A673 (cell line): ENCODE measurements at places on chromosomes 3 and 15.

GRCh38 chr15:72934921-72935320, 117.3 kb upstream of the NEO1 start:
- H3K36me3 ChIP-seq = no peaks in the 10 kb centered on the region
- no peak overlapping the region for H3K27ac ChIP-seq
- H3K27me3 ChIP-seq = peaks cover 36% of the 10 kb centered on the region
- no peak overlapping the region for H3K4me3 ChIP-seq
- DNase-seq = no peak

DNA sequence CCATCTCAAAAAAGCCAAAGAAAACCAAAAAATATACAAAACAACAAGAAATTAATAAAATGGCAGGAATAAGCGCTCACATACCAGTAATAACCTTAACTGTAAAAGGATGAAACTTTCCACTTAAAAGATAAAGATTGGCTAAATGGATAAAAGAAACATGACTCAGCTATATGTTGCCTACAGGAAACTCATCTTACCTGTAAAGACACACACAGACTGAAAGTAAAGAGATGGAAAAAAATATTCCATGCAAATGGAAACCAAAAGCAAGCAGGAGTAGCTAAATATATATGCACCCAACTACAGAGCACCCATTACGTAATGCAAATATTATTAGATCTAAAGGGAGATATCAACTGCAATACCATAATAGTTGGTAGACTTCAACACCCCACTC, 49.7 kb downstream of the ADAM10 start:
- no peak for DNase-seq
- H3K27ac ChIP-seq = no peak overlapping the region
- no peaks in the 10 kb centered on the region for H3K27me3 ChIP-seq
- H3K36me3 ChIP-seq = peaks cover 10% of the 10 kb centered on the region
- H3K4me1 ChIP-seq = peaks cover 7% of the 10 kb centered on the region

- H3K4me1 ChIP-seq = no peaks in the 10 kb centered on the region
- no peak overlapping the region for H3K4me3 ChIP-seq
- H3K36me3 ChIP-seq = no peaks in the 10 kb centered on the region
- no peak for DNase-seq
- no peak overlapping the region for H3K27ac ChIP-seq
Measured at GRCh38 chr3:194032828-194033435, 103.0 kb upstream of the HES1 start.

DNA sequence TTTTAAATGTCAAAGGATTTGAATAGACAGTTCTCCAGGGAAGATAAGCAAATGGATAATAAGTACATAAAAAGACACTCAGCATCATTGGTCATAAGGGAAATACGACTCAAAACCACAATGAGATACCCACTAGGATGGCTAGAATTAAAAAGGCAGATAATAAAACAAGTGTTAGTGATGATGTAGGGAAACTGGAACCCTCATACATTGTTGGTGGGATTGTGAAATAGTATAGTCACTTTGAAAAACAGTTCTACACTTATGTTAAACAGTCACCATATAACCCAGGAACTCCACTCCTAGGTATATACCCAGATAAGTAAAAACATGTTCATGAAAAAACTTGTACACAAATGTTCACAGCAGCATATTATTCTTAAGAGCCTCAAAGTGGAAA, 72.5 kb downstream of the GPR156 start:
- no peak overlapping the region for H3K4me3 ChIP-seq
- no peaks in the 10 kb centered on the region for H3K27me3 ChIP-seq
- H3K4me1 ChIP-seq = peaks cover 37% of the 10 kb centered on the region
- H3K36me3 ChIP-seq = no peaks in the 10 kb centered on the region
- no peak overlapping the region for H3K27ac ChIP-seq
- no peak for DNase-seq

DNA sequence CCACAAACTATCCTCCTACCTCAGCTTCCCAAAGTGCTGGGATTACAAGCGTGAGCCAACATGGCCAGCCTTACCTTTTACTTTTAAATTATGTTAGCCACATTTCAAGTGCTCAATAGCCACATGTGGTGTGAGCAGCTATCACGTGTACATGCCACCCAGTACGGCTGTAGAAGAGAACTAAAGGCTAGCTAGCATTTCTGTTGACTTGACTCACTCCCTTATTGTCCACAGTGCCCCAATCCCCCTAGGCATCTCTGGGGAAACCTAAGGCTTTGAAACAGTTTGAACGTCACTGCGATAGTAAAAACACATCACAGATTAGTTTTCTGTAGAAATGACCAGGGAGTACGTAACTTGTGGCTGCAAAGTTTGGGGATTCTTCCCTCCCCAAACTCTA, 12.0 kb downstream of the C15orf40 start:
- H3K4me3 ChIP-seq = no peak overlapping the region
- H3K4me1 ChIP-seq = peaks cover 3% of the 10 kb centered on the region
- no peak overlapping the region for H3K27ac ChIP-seq
- no peaks in the 10 kb centered on the region for H3K36me3 ChIP-seq

- peaks cover 34% of the 10 kb centered on the region for H3K4me1 ChIP-seq
- peaks cover 6% of the 10 kb centered on the region for H3K36me3 ChIP-seq
- H3K27me3 ChIP-seq = no peaks in the 10 kb centered on the region
- H3K27ac ChIP-seq = no peak overlapping the region
- DNase-seq = no peak
Measured at GRCh38 chr3:105866656-105867653, 1.9 kb downstream of the CBLB start.

DNA sequence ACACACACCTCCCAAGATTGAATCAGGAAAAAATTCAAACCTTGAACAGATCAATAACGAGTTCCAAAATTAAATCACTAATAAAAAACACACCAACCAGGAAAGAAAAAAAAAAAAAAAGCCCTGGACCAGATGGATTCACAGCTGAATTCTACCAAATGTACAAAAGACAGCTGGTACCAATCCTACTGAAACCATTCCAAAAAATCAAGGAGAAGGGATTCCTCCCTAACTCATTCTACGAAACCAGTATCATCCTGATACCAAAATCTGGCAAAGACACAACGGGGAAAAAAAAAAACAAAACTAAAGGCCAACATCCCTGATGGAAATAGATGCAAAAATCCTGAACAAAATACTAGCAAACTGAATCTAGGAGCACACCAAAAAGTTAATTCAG, 54.4 kb upstream of the SLC12A8 start:
- no peak overlapping the region for H3K4me3 ChIP-seq
- no peaks in the 10 kb centered on the region for H3K36me3 ChIP-seq
- H3K27me3 ChIP-seq = no peaks in the 10 kb centered on the region
- H3K4me1 ChIP-seq = peaks cover 5% of the 10 kb centered on the region

DNA sequence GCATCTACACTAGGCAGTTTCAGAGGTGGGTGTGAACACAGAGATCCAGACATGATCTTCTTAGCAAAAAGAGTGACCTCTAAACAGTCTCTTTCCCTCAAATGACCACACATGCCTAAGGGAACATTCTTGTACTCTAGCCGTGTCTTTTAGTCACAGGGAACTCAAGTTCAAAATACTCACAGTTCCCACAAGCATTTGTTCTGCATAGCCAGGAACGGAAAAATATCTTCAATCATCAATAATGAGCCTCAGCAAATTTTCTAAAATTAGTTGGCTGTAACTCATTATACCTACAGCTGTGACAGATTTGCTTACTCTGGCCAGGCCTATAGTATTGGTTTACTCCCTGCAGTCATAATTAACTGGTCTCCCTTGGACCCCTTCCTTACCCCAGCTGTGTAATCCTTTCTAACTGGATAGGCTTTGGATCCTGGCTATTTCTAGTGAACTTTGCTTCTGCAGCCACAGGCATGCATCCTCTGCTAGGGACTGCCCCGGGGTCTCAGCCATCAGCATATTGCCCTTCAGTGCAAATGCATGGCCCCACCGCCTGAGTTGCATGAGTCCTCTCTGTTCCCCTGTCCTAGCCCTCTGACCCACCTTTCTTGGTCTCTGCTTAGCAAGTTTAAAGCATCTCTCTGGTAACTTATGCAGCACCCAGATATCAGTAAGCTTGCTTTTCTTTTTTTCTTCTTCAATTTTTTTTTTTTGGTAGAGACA, 56.0 kb upstream of the HACD2 start:
- no peak for DNase-seq
- H3K36me3 ChIP-seq = no peaks in the 10 kb centered on the region
- H3K4me3 ChIP-seq = no peak overlapping the region
- H3K4me1 ChIP-seq = peaks cover 7% of the 10 kb centered on the region

DNA sequence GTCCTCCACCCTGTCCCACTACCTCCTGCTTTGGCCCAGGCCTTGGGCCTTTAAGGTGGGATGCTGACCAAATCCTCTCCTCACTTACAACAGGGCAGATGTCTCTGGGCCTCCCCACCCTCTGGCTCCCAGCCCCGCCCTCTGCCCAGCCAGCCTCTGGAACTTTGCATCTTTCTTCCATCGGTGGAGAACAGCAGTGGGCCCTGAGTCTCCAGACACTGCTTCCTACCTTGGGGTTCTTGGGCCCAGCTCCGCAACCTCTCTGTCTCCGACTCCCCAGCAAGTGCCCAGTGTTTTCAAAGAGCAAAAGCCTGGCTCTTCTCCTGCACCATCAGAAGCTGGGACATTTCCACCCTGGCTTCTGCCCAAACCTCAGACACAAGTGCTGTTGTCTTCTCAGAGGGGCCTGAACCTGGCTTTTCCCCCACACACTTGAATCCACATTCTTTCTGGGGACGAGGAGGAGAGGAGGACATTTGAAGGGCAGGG, 33.1 kb downstream of the MRAS start:
- H3K36me3 ChIP-seq = no peaks in the 10 kb centered on the region
- no peak overlapping the region for H3K27ac ChIP-seq
- no peak overlapping the region for H3K4me3 ChIP-seq
- DNase-seq = no peak

- H3K36me3 ChIP-seq = no peaks in the 10 kb centered on the region
- DNase-seq = no peak
- H3K27me3 ChIP-seq = no peaks in the 10 kb centered on the region
- H3K27ac ChIP-seq = no peak overlapping the region
- H3K4me3 ChIP-seq = no peak overlapping the region
Measured at GRCh38 chr3:139117136-139117675, 72.5 kb upstream of the PRR23C start.

DNA sequence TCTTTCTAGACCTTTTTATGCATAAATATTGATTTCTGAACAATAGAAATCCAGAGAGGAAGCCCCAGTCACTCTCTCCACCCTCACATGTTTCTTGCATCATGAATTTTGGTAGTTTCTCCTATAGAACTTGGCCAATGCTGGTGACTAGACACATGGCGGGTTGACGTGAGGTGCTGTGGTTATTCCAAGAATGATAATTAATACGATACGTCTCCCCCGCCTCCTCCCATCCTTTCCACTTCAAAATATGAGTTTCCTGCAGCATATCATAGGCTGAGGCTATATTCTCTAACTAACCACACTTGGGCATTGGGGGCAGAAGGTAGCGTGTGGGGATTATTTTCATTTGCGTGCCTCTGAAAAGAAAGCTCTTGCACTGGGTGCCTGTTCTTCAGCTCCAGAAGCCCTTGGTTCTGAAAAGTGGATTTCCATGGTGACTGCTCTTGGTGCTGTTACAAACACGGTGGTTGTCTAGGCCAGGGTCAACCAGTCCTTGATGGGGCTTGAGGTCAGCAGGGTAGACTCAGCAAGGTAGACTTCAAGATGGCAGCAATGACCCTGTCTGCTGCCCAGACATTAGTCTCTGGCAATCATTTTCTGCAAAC, 5.3 kb downstream of the TNFSF10 start:
- no peaks in the 10 kb centered on the region for H3K4me1 ChIP-seq
- no peaks in the 10 kb centered on the region for H3K27me3 ChIP-seq
- H3K27ac ChIP-seq = no peak overlapping the region
- no peaks in the 10 kb centered on the region for H3K36me3 ChIP-seq

- H3K27me3 ChIP-seq = no peaks in the 10 kb centered on the region
- H3K27ac ChIP-seq = no peak overlapping the region
- no peak overlapping the region for H3K4me3 ChIP-seq
- DNase-seq = no peak
Measured at GRCh38 chr15:99385865-99386264, 134.6 kb downstream of the LRRC28 start.

DNA sequence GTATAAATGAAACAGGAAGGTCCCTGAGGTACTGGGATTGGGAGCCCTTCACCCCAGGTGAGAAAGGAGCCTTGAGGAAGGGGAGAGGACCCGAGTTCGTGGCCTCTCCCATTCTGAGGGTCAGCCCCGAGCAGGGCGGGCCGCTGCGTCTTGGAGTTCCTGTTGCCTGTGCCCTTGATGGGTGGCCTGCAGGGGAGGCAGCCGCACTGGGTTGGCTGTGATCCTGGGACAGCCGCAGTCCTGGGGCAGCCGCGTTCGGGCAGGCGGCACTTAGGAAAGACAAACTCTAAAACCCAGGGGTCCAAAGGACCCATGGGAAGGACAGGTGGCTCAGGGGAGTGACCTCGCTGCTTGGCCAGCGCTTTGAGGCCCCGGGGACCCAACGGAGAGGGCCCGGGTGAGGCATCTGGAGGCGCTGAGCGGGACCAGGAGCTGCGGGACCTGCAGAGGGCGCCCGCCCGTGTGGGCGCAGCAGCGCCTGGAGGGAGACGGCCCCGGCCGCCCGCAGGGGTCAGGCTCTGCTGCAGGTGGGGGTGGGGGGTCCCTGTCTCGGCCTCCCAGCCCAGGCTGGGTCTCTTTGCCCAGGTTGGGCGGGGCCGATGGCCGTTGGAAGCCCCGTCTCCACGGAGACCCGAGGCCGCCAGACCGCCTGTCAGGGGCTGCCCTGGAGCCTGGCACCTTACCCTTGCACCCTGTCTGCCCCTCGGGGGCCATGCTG, 65.1 kb downstream of the HMCES start:
- DNase-seq = peak; percentile 23
- peak overlapping the region; percentile 23 for H3K4me3 ChIP-seq
- peaks cover 5% of the 10 kb centered on the region for H3K27me3 ChIP-seq
- H3K27ac ChIP-seq = no peak overlapping the region

GRCh38 chr15:48802867-48803266, 8.0 kb downstream of the CEP152 start:
- H3K36me3 ChIP-seq = no peaks in the 10 kb centered on the region
- peak; percentile 22 for DNase-seq
- no peak overlapping the region for H3K4me3 ChIP-seq
- no peaks in the 10 kb centered on the region for H3K27me3 ChIP-seq
- no peak overlapping the region for H3K27ac ChIP-seq

DNA sequence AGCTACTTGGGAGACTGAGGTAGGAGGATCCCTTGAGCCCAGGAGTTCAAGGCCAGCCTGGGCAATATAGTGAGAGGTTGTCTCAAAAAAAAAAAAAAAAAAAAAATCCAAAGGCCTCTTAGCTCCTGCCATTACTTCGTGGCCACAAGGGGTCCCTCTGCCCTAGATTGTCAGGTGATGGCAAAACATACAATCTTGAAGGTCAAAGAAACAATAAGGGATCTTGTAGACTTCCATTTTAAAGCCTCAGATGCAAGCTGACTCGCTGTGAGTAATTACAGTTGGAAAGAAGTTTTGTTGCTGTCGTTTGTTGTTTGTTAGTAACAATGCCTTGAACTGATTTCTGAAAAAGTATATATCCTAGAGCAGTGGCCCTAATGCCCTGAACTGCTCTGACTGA, 55.9 kb upstream of the PLCL2 start:
- DNase-seq = peak; percentile 37
- no peak overlapping the region for H3K27ac ChIP-seq
- H3K4me1 ChIP-seq = no peaks in the 10 kb centered on the region
- H3K4me3 ChIP-seq = no peak overlapping the region
- no peaks in the 10 kb centered on the region for H3K36me3 ChIP-seq
